ENCODE measurements at places on chromosomes 5 and 9. TPM values are rescaled to one million over a fixed set of nuclear protein-coding genes. Genes with fewer than 3 reads are reported as not detected.

DNA sequence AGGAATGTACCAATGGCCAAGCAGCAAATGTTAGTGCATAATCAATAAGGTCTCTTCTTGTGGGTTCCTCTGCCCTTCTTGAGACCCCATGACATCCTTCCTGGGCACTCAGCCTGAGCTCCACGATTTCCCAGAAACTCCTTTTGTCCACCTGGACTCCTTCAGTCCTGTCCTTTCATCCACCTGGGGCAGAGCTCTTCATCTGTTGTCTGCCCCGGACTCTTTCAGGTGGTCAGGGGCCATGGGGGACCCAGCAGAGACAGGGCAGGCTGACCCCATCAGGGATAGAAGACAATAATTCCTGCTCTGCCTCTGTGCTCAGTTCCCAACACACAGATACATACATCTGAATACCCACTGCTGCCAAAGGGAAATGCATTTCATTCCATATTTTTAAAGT is 58.9 kb upstream of the OTULINL start:
- DNase-seq, result no peak

SPINK13 gene
- not detected for total RNA-seq

DNA sequence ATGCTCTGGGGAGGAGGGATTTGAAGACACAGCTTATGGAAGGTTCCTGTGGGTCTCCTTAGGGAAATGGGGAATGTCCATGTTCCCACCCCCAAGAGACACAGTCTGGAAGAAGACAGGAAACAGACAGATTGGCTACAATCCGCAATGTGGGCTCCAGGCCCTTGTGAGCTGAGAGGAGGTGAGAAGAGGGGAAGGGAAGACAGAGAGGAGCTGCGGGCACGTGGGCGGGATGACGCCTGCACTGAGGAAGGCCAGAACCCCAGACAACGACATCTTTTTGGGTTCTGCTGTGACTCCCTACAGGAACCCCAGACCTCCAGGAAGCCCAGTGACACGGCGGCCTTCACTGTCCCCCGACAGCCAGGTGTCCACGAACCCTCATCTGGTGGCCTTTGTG is 29.9 kb upstream of the NKD2 start:
- no peak for DNase-seq

SPATA6L gene
- total RNA-seq, result 3.1 TPM

SHC3 gene
- 2.3 TPM for total RNA-seq

DNA sequence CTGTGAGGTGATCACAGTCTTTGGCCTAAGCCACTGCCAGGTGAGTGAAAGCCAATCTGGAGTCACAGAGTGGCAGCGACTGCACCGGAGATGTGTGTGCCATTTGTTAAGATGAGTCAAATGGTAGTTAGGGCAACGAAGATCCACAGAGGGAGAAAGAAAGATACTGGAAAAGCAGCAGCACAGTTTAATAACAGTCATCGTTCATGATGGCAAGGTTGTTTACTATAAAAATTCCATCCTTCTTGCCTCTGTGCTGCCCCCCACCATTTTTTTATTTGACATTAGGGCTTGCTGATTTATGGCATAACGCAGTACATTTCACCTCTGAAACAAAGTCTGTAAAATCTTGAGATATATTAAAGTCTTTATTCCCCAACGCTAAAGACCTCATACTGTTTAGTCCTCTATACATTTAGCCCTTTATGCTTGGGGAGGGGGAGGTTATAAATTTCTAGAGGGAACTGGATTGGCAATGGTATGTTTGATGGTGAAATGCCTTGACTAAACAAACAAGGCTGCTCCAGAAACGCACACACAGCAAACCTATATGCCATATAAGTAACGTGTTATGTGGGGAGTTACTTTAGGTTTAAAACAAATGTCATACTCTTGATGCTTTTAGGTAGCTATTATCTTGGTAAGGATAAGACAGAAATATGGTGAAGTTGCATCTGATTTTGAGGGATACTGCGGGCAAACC is 55.8 kb upstream of the ABL1 start:
- DNase-seq, result peak; percentile 63
